ENCODE measurements at places on chromosomes 6 and 20. TPM values are rescaled to one million over a fixed set of nuclear protein-coding genes. Genes with fewer than 3 reads are reported as not detected.

DNA sequence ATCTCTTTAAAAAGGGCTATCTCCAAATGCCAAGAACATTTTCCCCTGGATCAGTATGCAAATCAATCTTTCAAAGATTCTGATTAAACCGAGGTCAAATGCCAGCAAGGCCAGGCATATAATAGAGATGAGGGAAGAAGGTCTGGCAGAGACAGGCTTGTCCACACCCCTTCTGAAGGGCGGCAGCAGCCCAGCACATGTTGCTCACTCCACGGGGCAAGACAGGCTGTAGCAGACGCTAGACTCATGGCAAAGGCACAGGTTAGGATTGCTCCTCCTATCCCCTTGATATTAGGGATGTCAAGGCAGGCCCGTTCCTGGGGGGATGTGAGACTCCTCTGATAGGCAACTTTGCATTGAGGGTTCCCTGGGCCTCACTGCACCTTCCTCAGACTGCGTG is 104.7 kb upstream of the RIN2 start:
- no peak for DNase-seq

DNA sequence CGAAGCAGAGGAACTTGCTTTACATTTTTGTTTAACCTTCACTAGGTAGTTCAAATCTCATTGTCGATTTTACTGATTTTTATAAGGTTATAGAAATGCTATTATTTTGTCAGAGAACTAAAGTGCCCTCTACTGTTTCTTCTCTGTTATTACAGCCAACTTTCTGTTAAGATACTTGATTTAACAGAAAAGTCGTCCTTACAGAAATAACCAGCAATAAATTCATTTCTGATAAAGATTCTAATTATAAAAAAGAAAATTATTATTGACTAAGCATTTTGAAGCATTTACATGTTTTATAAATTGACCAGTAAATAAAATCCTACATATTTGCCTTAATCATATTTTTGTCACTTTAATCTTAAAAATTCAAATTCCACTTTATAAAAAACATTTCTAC is 60.8 kb downstream of the OGFRL1 start:
- no peak for DNase-seq

DNA sequence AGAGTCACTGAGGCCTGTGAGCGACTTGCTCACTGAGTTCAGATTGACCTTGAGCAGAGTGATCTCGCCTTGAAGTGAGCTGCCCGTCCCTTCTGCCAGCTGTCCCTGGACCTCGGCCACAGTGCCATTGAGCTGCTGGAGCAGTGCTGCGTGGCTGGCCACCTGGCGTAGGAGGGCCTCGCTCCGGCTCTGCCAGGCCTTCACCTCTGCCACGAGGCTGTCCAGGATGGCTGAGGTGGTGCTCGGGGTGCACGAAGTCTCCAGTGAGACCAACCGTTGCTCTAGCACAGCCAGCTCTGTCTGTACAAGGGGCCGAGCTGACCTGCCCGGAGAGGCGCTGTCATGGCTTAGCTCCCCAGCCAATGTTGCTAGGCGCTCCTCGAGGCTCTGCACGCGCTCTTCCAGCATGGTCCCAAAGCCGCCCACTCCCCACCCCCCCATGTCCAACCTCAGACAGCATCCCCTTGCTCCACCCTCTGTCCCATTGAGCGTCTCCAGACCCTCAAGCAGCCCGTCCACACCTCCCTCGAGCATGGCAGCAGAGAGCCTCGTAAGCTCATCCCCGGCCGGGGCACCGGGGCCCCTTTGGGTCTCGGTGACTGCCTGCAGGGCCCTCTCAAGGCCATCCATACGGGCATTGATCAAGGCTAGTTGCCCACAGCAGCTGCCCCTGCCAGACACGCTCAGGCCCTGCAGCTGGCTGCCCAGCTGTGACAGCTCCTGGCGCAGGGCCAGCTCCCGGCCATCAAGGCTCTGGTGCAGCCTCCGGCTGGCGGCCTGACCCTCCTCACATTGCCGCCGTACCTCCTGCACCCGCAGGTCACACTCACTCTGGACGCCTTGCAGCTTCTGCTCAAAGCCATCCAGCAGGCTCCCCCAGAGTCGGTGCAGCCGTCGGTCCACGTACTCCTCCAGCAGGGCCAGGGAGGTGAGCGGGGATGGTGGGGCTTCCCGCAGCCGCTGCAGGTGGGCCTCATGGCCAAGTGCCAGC is 4.6 kb downstream of the EMILIN3 start:
- DNase-seq = no peak

- DNase-seq = peak; percentile 93
Measured at GRCh38 chr6:37353761-37354525, at the start of gene RNF8. RNF8 (plus strand) TSS chr6:37353983; CDS start chr6:37354165, 182 bp downstream.

DNA sequence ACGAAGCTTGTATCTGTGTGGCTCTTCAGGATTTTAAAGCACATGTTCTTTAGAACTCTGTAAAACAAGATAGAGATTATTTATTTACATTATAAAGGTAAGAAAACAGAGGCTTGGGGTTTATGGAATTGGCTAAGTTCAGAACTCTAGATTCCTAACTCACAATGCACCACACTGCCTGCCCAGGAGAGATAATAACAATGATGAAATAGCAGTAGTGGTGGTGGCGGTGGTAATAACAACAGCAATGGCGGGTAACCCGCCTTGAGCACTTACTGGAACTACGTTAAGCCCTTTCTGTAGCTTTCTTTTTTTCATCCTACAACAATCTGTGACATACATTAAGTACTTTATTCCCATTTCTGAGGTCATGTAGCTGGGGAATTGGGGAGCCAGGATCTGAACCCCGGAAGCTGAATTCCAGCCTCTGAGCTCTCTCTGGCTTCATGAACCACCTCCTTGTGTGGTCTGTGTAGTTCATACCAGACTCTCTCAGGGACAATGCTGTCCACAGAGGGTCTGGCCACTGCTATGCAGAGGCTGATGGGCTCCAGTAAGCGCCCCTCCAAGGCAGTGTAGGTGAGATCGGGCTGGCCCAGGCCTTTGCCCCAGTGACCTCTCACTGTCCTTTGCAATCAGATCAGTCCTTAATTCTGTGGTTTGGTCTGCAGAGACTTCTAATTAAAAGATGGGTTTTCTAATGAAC is 260.9 kb downstream of the SLC24A3 start:
- no peak for DNase-seq

GRCh38 chr20:33005132-33005566 is 916 bp upstream of the SUN5 start:
- DNase-seq = no peak

DNA sequence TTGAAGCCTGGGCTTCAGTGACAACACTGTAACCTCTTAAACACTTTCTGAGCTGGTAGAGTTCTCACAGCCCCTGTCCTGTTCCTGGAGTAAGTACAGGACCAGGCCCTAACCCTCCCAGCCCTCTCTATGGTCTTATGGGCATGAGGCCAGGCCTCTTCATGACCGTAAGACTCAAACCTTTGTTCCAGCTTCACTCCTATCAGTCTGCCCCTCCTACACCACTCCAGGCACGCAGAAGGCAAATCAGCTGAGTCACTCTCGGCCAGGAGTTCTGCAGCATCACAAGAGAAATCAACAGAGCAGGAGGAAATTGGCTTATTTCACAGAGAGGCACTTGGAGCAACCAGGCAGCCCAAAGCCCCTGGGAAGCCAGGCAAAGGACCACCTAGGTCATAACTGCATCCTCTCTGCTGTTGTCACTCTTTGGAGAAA is 25.3 kb upstream of the CHD6 start:
- peak; percentile 11 for DNase-seq

DNA sequence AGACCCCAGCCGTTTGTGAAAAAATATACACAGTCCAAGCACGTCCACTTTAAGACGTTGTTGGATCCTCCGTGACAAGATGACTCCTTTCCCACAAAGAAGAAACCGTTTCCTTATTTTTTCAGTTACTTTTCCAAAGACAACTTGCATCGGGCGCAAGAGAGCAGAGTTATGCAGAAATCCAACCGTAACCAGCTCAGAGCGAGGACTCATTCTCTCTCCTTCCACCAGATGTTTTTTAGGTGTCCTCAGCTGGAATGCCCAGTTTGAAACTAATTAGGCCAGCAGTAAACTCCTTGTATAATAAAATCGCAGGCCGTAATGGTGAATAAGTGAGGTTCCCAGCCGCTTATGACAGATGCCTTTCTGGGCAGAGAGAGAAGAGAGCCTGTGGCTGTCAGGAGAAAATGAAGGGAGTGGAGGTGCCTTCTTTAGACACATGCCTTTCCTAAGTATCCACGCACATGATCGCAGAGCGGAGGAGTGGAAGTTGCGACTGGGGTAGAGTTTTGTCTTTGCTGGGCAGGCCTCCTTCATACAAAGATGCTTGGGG is 2.8 kb downstream of the EYA2 start:
- no peak for DNase-seq

DNA sequence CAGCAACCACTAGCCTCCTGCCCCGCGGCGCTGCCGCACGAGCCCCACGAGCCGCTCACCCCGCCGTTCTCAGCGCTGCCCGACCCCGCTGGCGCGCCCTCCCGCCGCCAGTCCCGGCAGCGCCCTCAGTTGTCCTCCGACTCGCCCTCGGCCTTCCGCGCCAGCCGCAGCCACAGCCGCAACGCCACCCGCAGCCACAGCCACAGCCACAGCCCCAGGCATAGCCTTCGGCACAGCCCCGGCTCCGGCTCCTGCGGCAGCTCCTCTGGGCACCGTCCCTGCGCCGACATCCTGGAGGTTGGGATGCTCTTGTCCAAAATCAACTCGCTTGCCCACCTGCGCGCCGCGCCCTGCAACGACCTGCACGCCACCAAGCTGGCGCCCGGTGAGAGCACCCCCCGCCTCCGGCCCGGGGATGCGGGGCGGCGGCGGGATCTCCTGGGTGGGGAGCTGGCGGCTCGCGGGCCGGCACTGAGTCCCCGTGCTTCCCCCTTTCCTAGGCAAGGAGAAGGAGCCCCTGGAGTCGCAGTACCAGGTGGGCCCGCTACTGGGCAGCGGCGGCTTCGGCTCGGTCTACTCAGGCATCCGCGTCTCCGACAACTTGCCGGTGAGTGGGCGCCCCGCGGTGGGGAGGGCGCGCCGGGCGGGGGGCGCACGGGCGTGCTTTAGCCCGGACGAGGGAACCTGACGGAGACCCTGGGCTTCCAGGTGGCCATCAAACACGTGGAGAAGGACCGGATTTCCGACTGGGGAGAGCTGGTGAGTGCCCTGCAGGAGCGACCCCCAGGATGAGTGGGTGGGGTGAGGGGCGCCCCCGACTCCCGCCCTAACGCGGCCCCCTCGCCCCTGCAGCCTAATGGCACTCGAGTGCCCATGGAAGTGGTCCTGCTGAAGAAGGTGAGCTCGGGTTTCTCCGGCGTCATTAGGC is 585 bp downstream of the PIM1 start:
- peak; percentile 68 for DNase-seq

DNA sequence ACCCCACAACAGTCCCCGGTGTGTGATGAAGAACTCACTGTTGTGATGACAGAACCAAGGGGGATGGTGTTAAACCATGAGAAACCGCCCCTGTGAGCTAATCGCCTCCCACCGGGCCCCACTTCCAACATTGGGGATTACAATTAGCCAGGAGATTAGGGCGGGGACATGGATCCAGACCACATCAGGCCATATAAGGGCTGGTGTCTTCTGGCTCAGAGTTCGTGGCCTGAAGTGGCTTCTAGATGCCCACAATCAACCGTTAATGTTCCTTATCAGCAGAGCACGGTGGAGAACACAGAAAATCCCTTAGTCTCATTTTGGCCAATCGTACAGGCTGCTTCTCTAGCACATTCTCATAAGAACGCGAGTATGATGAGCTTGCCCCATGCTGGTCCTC is 10.9 kb upstream of the MAS1 start:
- DNase-seq = no peak

GRCh38 chr20:35702051-35702823 is 3.0 kb downstream of the ROMO1 start:
- DNase-seq = no peak

GRCh38 chr6:5457041-5457440 is 195.7 kb downstream of the FARS2 start:
- peak; percentile 36 for DNase-seq

DNA sequence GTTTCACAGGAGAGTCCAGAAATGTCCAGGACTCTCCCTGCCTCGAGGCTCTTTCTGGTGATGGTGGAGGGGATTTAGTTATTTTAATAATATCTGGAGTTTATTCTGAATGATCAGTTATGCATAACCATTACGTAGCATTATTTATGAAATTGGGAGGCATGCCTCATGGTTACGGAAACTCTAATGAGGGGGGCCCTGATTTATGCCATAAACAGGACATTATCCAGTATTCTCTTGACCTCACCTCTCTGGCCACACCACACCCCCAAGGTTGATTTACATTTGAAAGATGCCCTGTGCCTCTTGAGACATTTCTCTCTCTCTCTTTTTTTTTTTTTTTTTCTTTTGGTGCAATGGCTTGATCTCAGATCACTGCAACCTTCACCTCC is 268.8 kb downstream of the TFAP2C start:
- DNase-seq = no peak

DNA sequence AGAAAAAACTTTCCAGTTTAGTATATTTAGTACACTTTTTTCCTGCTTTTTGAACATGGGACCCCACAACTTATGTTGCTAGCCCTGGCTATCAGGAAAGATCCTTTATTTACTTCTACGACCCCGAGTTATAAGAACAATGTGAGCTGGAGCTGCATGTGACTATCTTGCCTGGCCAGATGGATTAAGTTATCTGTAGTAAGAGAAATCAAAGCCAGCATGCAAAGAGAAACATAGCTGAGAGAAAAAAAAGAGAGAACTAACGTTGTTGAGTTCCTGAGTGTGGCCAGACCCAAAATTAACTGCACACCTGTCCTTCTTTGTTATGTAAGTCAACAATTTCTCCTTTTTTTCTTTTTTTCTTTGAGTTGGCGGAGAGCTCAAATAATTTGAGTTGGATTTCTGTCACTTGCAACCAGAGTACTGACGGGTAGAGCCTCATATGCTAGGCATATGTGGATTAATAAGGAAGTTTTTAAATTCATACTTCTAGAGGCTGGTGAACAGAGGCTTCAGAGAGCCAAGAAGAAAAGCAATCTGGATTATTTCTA is 219.5 kb downstream of the HACE1 start:
- DNase-seq = no peak

GRCh38 chr6:116392132-116393013 is 21.6 kb downstream of the DSE start:
- DNase-seq = no peak

GHRH gene
- not detected for polyA plus RNA-seq

FAM83C gene
- not detected for polyA plus RNA-seq

SLC17A4 gene
- not detected for polyA plus RNA-seq

EPB41L2 gene
- polyA plus RNA-seq = 21.3 TPM

EFCAB8 gene
- polyA plus RNA-seq = not detected

MICB gene
- polyA plus RNA-seq = 0.84 TPM

HLA-DQB1 gene
- 15.4 TPM for polyA plus RNA-seq

KIFC1 gene
- 0.30 TPM for polyA plus RNA-seq
